ENCODE measurements at places on chromosomes 12 and 14. TPM values are rescaled to one million over a fixed set of nuclear protein-coding genes. Genes with fewer than 3 reads are reported as not detected.

DNA sequence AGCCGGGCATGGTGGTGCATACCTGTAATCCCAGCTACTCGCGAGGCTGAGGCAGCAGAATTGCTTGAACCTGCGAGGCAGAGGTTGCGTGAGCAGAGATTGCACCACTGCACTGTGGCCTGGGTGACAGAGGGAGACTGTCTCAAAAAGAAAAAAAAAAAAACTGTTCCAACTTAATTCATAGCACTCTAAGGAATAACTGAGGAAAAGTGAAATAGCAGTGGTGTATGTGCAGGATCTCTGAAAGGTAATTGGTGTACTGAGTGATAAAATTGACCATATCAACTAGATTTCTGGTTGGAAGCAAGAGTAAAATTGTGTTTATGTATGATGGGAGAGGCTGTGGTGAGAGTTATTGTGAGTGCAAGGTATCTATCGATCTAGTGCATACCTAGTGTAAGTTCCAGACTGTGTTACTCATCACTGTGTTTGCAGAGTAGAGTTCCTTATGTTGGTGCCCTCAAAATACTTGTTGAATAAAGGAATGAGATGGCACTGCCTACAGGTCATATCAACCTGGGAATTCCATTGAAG is 6.3 kb downstream of the CAND1 start:
- H3K27ac ChIP-seq: no peak overlapping the region
- peaks cover 57% of the 10 kb centered on the region for H3K4me1 ChIP-seq
- no peaks in the 10 kb centered on the region for H3K36me3 ChIP-seq
- no peak overlapping the region for H3K4me3 ChIP-seq

- H3K27me3 ChIP-seq: no peaks in the 10 kb centered on the region
- no peak overlapping the region for H3K4me3 ChIP-seq
- DNase-seq: no peak
- H3K36me3 ChIP-seq: no peaks in the 10 kb centered on the region
- H3K4me1 ChIP-seq: no peaks in the 10 kb centered on the region
- no peak overlapping the region for H3K27ac ChIP-seq
Measured at GRCh38 chr12:103505371-103506236, 9.8 kb upstream of the C12orf42 start.

DNA sequence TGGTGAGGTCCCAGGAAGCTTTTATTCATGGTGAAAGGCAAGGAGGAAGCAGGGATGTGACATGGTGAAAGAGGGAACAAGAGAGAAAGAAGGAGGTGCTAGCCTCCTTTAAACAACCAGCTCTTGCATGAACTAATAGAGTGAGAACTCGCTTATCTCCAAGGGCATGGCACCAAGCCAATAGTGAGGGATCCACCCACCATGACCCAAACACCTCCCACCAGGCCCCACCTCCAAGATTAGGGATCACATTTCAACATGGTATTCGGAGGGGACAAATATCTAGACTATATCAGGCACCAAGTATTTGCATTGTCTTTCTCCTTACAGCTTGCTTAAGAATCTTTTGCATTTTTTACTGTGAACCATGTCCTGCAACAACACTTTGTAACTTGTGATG is 91.9 kb upstream of the DHRS4 start:
- H3K4me3 ChIP-seq: no peak overlapping the region
- no peak overlapping the region for H3K27ac ChIP-seq
- H3K27me3 ChIP-seq: no peaks in the 10 kb centered on the region
- peak; percentile 70 for DNase-seq
- no peaks in the 10 kb centered on the region for H3K4me1 ChIP-seq

The IQSEC3 gene
- 0.28 TPM for total RNA-seq

The OAS2 gene
- 3.9 TPM for total RNA-seq

The TEP1 gene
- 10.3 TPM for total RNA-seq

Data from pancreas (tissue), 10 donors.